Stimulated activated CD4-positive, alpha-beta T cell treated with anti-CD3 and anti-CD28 coated beads, Interleukin-4, amount 100 ng/mL, for 4 hours (primary cell): ENCODE measurements at places on chromosomes 7 and 10.
A peak's percentile ranks its signal among the peaks of the same experiment; 100 is the strongest.

DNA sequence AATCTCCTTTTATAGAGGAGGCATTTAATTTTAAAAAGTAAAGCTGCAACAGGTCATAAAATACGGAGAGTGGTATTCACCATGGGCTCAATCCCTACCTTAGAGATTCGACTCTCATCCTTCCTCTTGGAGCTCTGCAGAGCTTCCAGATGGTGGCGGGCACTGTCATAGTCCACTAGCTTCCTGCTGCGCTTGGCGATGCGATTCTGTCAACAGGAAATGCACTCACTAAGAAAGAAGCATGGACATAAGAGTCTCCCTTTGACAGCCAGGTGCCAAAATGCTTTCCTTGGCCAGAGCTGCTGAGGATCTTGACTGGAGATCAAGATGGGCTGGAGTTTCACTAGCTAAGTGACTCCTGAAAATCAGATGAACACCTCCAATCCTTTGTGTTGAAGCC, 154.4 kb downstream of the AMPH start:
- no peak for DNase-seq

DNA sequence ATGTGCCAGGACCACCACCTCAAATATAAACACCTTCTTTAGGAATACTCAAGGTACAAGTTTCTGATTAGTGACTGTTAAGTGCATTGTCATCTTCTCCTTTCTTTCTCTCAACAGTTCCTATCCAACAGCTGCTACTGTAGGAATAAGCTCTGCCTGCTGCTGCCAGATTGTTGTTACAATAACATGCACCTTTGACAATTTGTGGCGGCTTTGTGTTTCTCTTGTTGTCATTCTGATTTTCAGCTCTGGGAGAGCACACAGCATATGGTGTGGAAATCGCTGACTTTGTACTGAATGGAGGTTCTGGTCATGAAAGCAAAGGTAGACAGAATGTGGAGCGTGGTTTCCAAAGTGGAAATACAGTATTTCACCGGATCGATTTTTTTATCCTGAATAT, 182.8 kb downstream of the SEC23IP start:
- no peak for DNase-seq

DNA sequence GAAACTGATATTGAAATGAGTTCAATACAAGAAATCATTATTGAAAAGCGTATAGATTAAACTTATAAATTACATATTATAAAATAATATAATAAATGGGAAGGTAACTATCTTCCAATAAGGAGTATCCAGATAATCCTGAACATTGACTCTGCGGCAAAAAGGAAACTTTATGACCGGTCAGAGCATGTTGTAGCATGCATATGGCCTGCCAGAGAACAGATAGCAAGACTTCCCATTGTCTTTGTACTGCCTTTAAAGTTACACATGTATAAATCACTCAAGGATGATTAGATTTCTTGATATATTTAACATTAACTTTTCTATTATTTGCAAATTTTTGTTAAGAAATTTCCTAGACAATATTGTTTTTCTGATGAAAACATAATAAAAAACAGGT, 56.2 kb upstream of the ETV1 start:
- no peak for DNase-seq

DNA sequence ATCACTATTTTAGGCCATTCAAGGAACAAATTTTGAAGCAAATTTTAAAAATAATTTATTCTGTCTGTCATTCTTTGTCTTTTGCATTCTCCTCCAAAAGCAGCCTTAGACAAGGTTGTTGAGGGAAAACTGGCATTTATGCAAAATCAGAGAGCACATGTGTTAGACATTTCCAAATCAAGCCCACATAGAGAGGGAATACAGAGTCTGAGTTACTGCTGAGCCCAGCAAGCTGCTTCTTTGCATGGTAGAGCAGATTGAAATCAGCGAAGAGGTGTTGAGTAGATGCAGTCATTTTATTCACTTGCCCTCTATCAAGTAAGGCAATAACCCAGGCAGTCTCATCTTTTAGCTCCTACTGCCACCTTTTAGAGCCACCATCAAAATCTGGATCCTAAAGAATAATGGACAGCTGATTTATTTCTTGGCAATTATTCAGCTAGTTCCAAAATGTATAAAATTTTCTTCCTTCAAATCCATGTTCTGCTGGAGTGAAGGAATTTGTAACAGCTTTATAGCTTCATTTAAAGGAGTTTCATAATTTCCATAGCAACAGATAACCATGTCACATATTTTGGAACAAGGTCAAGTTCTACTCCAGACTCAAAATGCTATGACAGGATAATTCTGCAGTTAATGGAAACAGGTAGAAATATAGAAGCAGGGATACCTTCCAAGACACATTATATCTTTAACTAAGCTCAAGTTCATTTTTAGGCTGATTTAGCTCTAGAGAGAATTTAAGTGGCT, 7.3 kb upstream of the PCDH15 start:
- DNase-seq = no peak

DNA sequence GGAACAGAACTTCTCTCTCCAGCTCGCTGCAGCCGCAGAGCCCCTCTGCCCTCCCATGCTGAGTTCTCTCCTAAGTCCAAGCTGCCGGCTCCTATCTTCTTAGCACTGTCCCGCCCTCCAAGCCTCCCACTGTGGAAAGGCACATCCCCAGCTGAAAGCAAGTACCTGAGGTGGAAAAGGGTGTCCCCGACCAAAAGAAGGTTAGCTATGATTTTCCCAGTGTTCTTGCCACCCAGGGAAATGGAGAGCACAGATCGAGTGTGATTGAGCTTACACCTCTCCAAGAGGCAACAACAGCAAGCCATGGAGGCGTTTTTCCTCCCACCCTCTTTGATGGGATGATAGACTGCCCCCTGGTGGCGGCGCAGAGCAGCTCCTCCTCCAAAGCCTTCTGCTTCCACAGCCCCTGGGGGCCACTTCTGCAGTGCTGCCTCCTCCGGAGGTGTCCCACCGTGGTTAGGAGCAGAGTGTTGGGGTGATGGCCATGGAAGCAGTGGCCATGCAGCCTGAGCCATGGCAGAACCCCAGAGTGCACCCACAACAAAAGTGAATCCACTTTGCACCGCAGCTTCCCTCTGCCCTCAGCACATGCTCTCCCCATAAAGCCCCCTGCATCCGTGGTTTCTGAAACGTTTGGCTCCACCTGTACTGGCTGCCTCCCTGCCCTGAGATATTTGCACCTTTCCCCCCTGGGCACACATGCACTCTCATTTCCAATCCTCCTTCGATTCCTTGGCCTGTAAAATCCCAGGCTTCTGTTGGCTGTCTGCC, 143.1 kb upstream of the STK17A start:
- peak; percentile 52 for DNase-seq

DNA sequence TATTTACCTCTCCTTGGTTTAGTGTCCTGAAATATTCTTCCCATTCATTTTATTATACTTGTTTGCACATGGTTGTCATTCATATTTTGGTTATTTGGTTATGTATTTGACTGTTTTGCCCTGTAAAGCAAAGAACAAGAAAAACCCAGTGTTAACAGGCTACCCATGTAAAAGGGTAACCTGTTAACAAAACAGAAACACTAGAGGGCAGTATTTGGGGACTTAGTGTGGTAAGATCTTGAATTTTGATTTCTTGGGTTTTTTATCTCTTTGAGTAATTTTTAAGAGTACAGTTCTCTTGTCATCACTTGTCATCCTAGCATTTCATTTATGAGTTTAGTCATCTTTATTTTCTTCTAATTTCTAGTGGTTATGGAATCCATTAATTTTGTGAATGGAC, 51.3 kb downstream of the POLL start:
- no peak for DNase-seq

DNA sequence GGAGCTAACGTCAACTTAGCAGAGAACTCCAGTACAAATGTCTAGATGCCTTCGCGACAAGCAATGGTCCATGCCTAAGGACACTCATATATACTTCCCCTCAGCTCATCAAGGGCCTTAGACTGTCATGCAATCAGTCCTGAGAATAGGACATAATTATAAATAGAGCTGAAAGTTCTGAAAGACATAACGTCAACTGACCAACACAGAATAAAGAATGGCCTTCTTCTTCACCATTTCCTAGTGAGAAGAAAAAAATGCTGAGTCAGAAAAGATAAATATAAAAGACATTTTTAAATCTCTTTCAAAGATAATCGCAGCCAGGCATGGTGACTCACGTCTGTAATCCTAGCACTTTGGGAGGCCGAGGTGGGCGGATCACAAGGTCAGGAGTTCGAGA, 83.2 kb downstream of the ARMH3 start:
- no peak for DNase-seq

GRCh38 chr7:121530227-121531174, 134.4 kb upstream of the FAM3C start:
- peak; percentile 2 for DNase-seq

DNA sequence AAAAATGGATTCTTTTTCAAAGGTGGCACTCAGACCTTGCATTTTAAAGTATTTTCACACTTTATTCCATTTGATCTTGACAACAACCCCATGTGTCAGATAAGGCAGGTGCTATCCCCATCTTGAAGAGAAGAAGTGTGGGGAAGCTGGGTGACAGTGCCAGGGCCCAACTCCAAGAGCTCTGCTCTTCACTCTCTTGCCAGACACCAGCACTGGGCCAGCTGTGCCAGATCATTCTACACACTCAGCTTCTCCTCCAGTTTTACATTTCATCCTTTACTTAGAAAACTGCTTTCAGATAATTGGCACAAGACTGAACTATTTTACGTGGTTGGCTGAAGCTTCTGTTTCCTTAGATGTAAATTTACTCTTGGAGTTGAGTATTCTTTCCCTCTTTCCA, 64.4 kb downstream of the ENO4 start:
- DNase-seq = no peak

DNA sequence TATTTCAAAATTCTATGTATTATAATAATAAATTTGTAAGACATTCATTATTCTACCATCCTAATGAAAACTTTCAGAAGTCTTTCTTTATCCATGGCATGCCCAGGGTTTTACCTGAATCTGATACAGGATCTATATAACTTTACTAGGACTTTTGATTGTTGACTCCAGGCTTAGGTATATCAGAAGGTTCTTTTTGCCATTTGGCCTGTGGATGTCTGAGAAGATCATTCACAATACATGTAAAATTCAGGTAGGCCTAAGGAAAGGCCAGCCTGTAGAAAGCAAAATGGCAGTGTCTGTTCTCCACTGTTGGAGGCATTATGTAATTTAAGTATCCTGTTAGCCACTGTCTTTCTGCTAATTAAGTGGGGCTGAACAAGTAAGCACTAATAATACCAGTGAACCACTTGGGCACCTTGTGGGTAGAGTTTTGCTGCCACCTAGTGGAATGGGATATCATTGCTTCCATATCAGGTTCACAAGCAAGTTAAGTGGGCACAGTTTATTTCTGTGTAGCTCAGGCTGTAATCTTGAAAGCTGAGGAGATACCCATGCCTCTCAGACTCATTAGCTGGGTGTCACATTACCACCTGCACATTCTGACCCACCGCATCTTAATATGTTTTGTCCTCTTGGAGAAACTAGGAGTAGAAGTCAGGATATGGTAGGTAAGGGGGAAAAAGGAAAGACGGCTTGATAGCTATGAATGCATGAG, 105.5 kb downstream of the SEPTIN7 start:
- peak; percentile 59 for DNase-seq

DNA sequence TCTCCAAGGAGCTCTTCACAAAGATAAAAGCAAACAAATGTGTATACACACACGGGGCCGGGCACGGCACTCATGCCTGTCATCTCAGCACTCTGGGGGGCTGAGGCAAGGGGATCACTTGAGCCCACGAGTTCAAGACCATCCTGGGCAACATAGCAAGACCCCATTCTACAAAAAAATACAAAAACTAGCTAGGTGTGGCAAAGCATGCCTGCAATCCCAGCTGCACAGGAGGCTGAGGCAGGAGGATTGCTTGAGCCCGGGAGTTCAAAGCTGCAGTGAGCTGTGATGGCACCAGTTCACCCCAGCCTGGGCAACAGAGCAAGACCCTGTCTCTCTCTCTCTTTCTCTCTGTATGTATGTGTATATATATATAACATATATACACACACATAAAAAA, 22.3 kb downstream of the TTYH3 start:
- no peak for DNase-seq

- DNase-seq = no peak
Observed at GRCh38 chr10:75018251-75018650, 93.2 kb upstream of the SAMD8 start.

GRCh38 chr7:97847791-97848190, 24.4 kb downstream of the ASNS start:
- DNase-seq = no peak

- DNase-seq = no peak
Observed at GRCh38 chr10:78760463-78761310, 308.1 kb upstream of the ZMIZ1 start.

GRCh38 chr7:48441848-48442492, 270.7 kb downstream of the ABCA13 start:
- no peak for DNase-seq

GRCh38 chr7:141550386-141551093, 670 bp upstream of the AGK start:
- no peak for DNase-seq

- peak; percentile 72 for DNase-seq
Observed at GRCh38 chr10:135132-135600, at the start of gene ZMYND11. ZMYND11 (plus strand) TSS chr10:135455; CDS start chr10:180013, 44,558 bp downstream.

GRCh38 chr7:66741710-66742049, 1.1 kb downstream of the RABGEF1 start:
- DNase-seq = no peak

DNA sequence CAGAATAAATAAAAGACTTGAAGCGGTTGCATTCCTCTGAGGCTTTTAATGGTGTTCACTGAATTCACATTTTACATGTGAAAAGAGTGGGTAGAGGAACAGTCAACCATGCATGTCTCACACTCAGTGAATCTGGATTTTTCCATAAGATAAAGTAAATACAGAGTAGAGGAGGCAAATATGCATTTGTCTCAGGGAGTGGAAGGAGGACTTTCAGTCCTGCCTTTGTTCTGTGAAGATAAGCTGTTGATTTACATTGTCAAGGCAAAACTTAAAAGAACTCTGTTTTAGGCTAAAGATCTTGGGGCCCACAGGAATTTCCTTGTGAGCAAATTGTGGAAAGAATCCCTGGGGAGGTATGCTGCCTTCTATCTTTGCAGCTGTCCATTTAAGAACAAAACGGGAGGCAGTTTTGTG, 825.3 kb upstream of the MBL2 start:
- no peak for DNase-seq

- no peak for DNase-seq
Observed at GRCh38 chr10:71836596-71836974, 14.5 kb downstream of the PSAP start.
